ENCODE measurements at places on chromosomes 3 and 15. TPM values are rescaled to one million over a fixed set of nuclear protein-coding genes. Genes with fewer than 3 reads are reported as not detected.
A peak's percentile ranks its signal among the peaks of the same experiment; 100 is the strongest.

IL17RB gene
- total RNA-seq: 0.20 TPM

SOX14 gene
- total RNA-seq: not detected

SLC24A5 gene
- not detected for total RNA-seq

FOXB1 gene
- total RNA-seq: not detected

- ATAC-seq: no peak
Observed at GRCh38 chr3:139433089-139433488, 43.2 kb downstream of the RBP2 start.

- no peak for ATAC-seq
Observed at GRCh38 chr3:156602424-156602823, 47.5 kb upstream of the SSR3 start.

GRCh38 chr15:57308170-57308545, 68.1 kb upstream of the CGNL1 start:
- ATAC-seq: no peak

DNA sequence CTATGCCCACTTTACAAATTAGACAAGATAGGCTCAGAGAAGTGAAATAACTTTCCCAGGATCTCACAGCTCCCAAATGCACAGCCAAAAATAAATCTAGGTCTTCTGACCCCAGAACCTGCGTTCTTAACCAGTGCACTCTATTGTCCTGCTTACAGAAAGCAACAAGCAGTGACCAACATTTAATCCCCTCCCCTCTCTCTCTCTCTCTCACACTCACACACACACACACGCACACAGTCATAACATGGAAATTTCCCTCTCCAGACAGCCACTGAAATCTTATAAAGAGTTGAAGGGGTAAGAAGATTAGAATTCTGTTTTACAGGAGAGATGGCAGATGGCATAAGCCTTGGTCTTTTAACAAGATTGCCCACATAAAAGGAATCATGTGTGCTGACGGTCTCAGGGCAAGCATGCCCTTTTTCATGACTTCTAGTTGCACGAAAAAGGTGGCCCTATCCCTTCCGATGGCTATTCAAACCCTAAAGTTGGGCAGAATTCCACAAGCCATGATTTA, 29.4 kb downstream of the EOGT start:
- no peak for ATAC-seq

GRCh38 chr15:69628256-69629093, 175.9 kb downstream of the RPLP1 start:
- ATAC-seq: no peak

DNA sequence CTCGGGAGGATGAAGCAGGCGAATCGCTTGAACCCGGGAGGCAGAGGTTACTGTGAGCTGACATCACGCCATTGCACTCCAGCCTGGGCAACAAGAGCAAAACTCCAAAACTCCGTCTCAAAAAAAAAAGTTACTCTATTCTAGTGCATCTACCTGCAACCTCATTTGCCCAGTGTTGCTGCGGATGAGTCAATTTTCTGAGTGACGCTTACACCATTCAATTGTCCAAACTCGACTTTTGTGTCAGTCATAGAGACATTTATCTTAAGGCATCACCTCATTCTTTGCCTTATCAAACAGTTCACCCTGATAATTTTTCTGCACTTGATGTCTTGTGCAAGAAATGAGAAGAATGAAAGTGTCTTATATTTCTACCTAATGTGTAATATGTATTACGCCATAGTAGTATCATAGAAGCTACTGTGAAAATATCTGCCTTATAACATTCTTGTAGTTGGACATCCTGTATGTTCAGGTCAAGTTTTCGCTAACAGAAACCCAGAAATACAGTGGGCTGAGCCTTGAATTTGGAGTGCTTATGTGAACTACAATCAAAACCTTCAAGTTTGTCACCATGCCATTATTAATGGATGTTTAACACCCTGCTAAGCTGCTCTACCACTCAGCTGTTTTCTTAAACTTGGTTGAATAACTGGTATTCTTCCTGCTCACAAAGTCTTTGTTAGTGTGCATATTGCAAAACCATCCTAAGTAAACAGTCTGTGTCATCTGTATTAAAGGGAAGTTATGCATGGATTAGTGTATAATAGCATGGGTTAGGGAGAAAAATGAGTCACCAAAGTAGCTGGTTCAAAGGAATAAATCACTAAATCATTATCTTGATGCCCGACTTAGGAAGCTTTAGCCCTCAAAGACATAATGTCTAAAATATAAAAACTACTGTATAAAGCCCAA, 531.0 kb upstream of the NR2F2 start:
- ATAC-seq: peak; percentile 100

DNA sequence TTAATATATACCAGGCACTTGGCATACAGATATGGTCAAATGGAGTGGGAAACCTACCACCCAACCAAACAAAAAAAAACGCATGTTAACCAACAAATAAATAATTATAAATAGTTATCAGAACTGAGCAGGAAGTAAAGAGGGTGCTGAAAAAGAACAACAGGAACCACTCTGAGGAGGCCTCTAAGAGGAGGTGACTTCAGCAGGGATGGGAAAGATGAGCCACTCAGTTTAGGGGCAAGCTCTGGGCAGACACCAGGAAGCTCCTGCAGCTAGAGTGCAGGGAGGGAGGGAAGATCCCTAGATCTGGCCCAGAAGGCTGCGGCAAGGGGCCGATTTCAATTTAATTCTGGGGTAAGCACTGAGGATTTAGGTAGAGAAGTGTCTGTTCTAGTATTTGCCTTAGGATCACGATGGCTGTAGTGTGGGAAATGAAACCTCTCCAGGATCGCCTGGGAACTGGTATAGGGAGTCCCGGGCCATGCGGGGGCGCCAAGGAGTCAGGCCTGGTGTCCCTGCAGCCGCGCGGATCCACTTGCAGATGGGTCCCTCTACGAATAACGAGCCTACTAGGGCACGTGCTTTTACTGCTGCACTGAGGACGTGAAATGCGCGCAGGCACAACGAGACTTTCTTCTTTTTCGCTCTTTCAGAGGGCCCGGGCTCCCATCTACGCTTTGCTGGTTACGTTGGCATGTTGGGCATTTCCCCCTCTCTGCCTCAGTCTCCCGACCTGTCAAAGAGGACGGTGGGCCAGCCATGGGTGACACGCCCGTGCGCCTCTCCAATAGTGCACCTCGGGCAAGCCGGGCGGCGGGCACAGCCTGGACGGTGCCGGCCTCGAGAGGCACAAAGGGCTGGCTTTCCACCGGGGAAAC, 1.5 kb upstream of the LIMD1 start:
- ATAC-seq: peak; percentile 86

- ATAC-seq: no peak
Observed at GRCh38 chr15:65233696-65234095, 22.4 kb upstream of the CILP start.
